ENCODE measurements at places on chromosomes 12 and 14. TPM values are rescaled to one million over a fixed set of nuclear protein-coding genes. Genes with fewer than 3 reads are reported as not detected.

DNA sequence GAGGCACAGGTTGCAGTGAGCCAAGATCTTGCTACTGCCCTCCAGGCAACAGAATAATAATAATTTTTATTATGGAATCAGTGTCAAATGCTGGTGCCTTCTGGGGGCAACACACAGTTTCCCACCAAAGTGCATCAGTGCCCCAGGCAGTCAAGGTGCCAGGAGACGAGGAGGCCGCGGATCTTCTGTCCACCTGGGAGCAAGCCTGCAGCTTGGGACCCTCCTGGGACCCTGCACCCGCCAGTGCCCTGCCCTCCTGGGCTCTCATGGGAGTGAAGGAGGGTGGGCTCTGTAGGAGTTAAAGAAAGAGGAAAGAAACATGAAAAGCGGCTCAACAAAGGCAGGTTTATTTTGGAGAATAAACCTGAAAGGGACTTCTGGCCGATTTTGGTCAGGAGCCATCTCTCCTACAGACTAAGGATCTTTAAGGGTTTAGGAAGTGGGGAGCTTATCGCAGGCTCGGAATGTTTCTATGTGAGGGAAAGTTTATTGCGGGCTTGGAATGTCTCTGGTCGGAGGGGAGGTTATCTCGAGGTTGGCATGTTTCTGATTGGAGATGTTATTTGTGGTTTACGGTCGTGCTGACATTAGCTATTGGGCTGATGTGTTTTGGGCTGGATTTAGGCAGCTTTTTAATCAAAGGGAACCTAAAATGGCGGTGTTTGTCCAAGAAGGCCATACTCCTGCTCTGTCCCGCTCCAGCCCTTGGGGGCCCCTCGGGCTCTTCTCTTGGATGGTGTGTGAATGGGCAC is 1.1 kb upstream of the ASPG start:
- no peak for DNase-seq
- no peaks in the 10 kb centered on the region for H3K27me3 ChIP-seq
- H3K4me3 ChIP-seq = no peak overlapping the region

CREBL2 gene
- total RNA-seq = 9.0 TPM

SIX6 gene
- total RNA-seq = not detected

DNA sequence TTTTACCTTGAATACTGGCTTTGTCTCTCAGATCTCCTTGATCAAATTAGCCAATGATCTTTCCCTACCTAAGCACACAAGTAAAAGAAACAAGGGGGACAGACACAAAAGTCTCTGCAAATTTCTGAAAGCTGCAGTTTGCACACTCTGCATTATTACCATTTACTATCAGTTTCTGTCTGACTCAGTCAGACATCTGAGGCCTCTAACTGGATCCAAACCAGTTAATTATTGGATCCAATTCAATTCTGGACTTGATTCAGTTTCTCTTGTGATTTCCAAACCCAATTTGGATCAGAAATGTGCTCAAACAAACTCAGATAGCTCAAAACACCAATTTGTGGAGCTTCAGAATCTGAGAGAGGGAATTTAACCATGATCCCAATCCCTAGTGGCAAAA is 16.6 kb downstream of the SSTR1 start:
- H3K4me1 ChIP-seq = no peaks in the 10 kb centered on the region
- H3K27me3 ChIP-seq = no peaks in the 10 kb centered on the region

- H3K4me1 ChIP-seq = peaks cover under 1% of the 10 kb centered on the region
- no peak for DNase-seq
These were observed 16.7 kb downstream of the DCAF4 start for GRCh38 chr14:72942934-72943333.

RAPGEF3 gene
- total RNA-seq = 0.23 TPM

- no peak for DNase-seq
- H3K27me3 ChIP-seq = no peaks in the 10 kb centered on the region
- peaks cover 90% of the 10 kb centered on the region for H3K36me3 ChIP-seq
- H3K4me1 ChIP-seq = no peaks in the 10 kb centered on the region
- H3K27ac ChIP-seq = no peak overlapping the region
These were observed 25.3 kb downstream of the OAS2 start for GRCh38 chr12:113003636-113004035.

GRCh38 chr12:92425165-92425564 is 277.6 kb upstream of the PLEKHG7 start:
- no peak overlapping the region for H3K4me3 ChIP-seq
- no peaks in the 10 kb centered on the region for H3K27me3 ChIP-seq
- no peak overlapping the region for H3K27ac ChIP-seq
- no peak for DNase-seq
- H3K36me3 ChIP-seq = no peaks in the 10 kb centered on the region

DNA sequence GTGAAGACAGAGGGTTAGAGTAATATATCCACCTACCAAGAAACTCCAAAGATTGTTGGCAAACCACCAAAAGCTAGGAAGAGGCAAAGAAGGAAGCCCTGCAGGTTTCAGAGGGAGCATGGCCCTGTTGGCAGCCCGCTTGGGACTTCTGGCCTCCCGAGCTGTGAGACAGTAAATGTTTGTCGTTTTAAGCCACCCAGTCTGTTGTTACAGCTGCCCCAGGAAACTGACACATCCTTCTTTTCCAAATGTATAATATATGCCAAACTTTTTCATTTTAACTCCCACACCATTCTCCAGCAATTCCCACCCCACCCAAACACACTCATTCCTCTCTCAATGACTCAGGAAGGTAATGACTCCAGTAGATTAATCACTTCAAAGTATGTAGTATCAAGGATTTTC is 74.0 kb downstream of the RPS29 start:
- DNase-seq = no peak
- no peaks in the 10 kb centered on the region for H3K36me3 ChIP-seq
- H3K4me1 ChIP-seq = no peaks in the 10 kb centered on the region

CLEC12A gene
- 14.8 TPM for total RNA-seq

GRCh38 chr14:69490219-69490918 is 5.8 kb downstream of the PLEKHD1 start:
- DNase-seq = no peak
- no peaks in the 10 kb centered on the region for H3K4me1 ChIP-seq
- peaks cover 4% of the 10 kb centered on the region for H3K27me3 ChIP-seq
- H3K36me3 ChIP-seq = no peaks in the 10 kb centered on the region

DNA sequence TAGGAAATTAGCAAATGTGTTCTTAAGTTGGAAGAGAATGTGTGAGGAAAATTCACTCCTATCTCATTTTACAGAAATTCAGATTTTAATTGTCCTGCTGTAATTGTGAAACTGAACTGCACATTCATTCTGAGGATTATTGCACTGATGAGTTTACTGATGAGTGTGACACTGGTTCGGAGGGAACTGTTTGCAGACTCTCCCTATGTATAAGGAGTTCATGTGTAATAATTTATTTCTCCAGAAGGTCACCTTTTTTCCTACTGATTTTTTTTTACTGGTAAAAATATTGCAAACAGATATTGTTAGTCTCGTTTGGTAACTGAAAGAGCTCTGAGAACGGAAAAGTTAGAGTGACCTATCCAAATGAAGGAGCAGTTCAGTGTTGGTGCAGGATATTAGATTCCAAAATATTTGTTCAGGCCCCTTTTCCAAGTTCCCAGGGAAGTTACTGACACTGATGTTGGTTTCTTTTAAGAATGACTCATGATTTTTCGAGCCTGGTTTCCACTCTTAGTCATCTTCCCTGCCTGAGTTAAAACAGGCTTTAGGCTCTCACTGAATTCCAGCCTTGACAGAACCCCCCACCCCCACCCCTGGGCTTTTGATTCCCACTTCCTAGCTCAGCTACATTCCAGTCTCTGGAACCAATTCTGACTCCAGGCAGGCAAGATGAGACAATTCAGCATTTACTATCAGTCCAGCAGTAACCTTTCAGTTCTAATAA is 18.4 kb downstream of the ANO6 start:
- no peak for DNase-seq
- H3K36me3 ChIP-seq = no peaks in the 10 kb centered on the region
- no peak overlapping the region for H3K27ac ChIP-seq
- H3K27me3 ChIP-seq = no peaks in the 10 kb centered on the region
- no peak overlapping the region for H3K4me3 ChIP-seq
- no peaks in the 10 kb centered on the region for H3K4me1 ChIP-seq

- no peak overlapping the region for H3K4me3 ChIP-seq
- no peaks in the 10 kb centered on the region for H3K27me3 ChIP-seq
- no peaks in the 10 kb centered on the region for H3K36me3 ChIP-seq
- H3K27ac ChIP-seq = no peak overlapping the region
These were observed 321.4 kb downstream of the AACS start for GRCh38 chr12:125386652-125387051.

INSM2 gene
- not detected for total RNA-seq

- no peak overlapping the region for H3K4me3 ChIP-seq
- H3K27me3 ChIP-seq = no peaks in the 10 kb centered on the region
- H3K27ac ChIP-seq = no peak overlapping the region
- H3K36me3 ChIP-seq = no peaks in the 10 kb centered on the region
These were observed 996.2 kb upstream of the FLRT2 start for GRCh38 chr14:84533791-84534190.

DNA sequence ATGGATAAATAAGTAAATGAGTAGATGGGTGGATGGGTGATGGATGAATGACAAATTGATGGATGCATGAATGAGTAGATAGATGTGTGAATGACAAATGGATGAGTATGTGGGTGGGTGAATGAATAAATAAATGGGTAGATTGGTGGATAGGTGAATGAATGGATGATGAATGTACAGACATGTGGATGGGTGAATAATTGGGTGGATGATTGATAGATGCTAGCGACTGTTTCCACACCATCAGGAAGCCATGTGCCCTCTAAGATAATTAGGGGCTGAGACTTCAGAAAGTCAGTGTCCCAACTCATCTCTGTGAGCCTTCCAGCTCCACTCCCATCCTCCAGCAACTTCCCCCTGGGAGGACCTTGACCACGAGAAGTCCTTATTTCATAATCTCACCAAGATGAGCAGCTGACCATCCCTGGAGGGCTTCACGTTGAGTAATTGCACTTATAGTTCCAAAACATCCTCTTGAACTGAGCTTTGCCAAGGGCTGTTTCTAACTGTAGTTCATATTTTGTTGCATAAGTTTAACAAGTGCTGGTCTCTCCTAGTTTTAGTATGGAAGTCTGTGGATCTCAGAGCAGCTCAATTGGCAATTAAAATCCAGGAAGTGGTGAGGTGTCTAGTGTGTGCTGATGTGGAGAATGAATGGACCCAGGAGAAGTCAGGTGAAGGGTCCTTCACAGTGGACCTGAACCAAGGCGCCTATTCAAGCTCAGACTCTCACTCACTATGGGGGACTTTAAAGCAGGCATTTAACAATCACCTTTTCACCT is 295.7 kb downstream of the ADGRD1 start:
- H3K4me1 ChIP-seq = no peaks in the 10 kb centered on the region
- no peaks in the 10 kb centered on the region for H3K36me3 ChIP-seq
- no peak overlapping the region for H3K27ac ChIP-seq
- no peak overlapping the region for H3K4me3 ChIP-seq
- DNase-seq = no peak

All from natural killer cell (primary cell).